ENCODE measurements at places on chromosomes 3 and 15. TPM values are rescaled to one million over a fixed set of nuclear protein-coding genes. Genes with fewer than 3 reads are reported as not detected.

GOLGA8T gene
- not detected for total RNA-seq

TGM5 gene
- total RNA-seq: 0.21 TPM

HRG gene
- not detected for total RNA-seq

CELSR3 gene
- total RNA-seq: 3.4 TPM

IFT80 gene
- 13.7 TPM for total RNA-seq

ACSBG1 gene
- not detected for total RNA-seq

KY gene
- not detected for total RNA-seq

SV2B gene
- total RNA-seq: 0.24 TPM

ITIH4 gene
- 1.9 TPM for total RNA-seq

TJP1 gene
- 56.7 TPM for total RNA-seq

TMEM108 gene
- total RNA-seq: not detected

SLC22A14 gene
- under 0.01 TPM for total RNA-seq

CCR2 gene
- not detected for total RNA-seq

ATG7 gene
- total RNA-seq: 86.0 TPM

GRK7 gene
- total RNA-seq: not detected

CHRNA7 gene
- 0.21 TPM for total RNA-seq

GOLGA6B gene
- total RNA-seq: not detected

MAP2K5 gene
- total RNA-seq: 6.8 TPM

HHLA2 gene
- total RNA-seq: not detected

CILP gene
- total RNA-seq: under 0.01 TPM

SHC4 gene
- 1.9 TPM for total RNA-seq

SLITRK3 gene
- total RNA-seq: not detected

DLEC1 gene
- total RNA-seq: not detected

CPB1 gene
- total RNA-seq: not detected

PLOD2 gene
- total RNA-seq: 152 TPM

LRRN1 gene
- total RNA-seq: 0.72 TPM

ADIPOQ gene
- total RNA-seq: not detected

EXD1 gene
- 0.72 TPM for total RNA-seq

ADCY5 gene
- not detected for total RNA-seq

OXSR1 gene
- 59.5 TPM for total RNA-seq

ZNF80 gene
- not detected for total RNA-seq

AQR gene
- total RNA-seq: 19.5 TPM

SUSD5 gene
- under 0.01 TPM for total RNA-seq

CPA3 gene
- not detected for total RNA-seq

ERICH6 gene
- under 0.01 TPM for total RNA-seq

ACVR2B gene
- 5.3 TPM for total RNA-seq

TMIE gene
- 0.85 TPM for total RNA-seq

C3orf20 gene
- total RNA-seq: not detected

EFHB gene
- 1.4 TPM for total RNA-seq

ALDH1L1 gene
- total RNA-seq: 0.72 TPM

SLC25A20 gene
- total RNA-seq: 5.5 TPM

GAP43 gene
- not detected for total RNA-seq

FEZF2 gene
- not detected for total RNA-seq

GUCA1C gene
- not detected for total RNA-seq

SYNPR gene
- not detected for total RNA-seq

FBXL22 gene
- not detected for total RNA-seq

NEIL1 gene
- total RNA-seq: 13.7 TPM

RLBP1 gene
- total RNA-seq: 0.96 TPM

SLC25A36 gene
- 110 TPM for total RNA-seq

CCPG1 gene
- 77.4 TPM for total RNA-seq

XCR1 gene
- total RNA-seq: not detected

CLDN18 gene
- not detected for total RNA-seq

C3orf18 gene
- 4.7 TPM for total RNA-seq

PLA2G4F gene
- total RNA-seq: 3.9 TPM

CSTA gene
- total RNA-seq: 324 TPM

ROPN1 gene
- total RNA-seq: not detected

CIB2 gene
- 4.7 TPM for total RNA-seq

LNP1 gene
- total RNA-seq: 0.48 TPM
